Hematopoietic multipotent progenitor cell treated with erythropoietin and hydrocortisone succinate and interleukin-3 and kit ligand, for 17 days (in vitro differentiated cells): ENCODE measurements at places on chromosomes 12 and 14.

- no peak for DNase-seq
Measured at GRCh38 chr14:38137005-38137404, 70.7 kb upstream of the SSTR1 start.

GRCh38 chr12:77973579-77973978 lies 142.9 kb downstream of the NAV3 start:
- no peak for DNase-seq

DNA sequence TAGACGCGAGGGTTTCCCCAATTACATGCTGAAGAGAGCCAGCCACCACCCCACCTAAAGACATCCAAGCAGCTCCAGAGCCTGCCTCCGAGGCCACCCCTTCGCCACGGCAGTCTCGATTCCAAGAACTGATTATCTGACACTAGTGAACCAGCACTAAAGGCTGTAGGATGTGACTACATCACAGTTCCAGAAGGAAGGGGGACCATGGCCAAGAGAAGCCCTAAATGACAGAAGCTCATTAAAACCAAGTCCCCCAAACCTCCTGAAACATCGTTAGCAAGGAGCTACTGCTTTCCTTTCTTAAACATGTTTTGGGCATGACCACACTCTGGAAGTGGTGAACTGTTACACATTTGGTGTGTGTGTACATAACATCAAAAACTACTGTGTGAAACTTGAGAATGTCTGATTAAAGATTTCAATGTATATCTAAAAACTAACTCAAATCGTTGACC lies 88.2 kb downstream of the DUSP16 start:
- no peak for DNase-seq

- DNase-seq = no peak
Measured at GRCh38 chr14:51568366-51568765, 83.3 kb upstream of the FRMD6 start.

GRCh38 chr12:65926119-65926908 lies 102.0 kb downstream of the HMGA2 start:
- no peak for DNase-seq

DNA sequence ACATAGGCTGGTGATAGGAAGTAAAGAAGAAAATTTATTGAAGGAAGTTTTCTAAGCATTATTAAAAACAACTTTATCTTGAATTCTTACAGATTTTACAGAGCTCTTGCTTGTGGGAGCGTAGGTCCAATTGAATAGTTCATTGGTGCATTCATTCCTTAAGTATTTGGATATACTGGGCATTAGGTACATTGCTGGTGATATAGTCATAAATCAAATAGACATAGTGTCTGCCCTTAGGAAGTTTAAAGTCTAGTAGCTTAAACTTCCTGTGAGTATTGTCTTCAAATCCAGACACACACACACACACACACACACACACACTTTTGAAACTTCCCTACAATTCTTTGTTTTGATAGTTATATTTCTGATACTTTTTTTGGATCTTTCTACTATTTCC lies 226.7 kb downstream of the FUT8 start:
- no peak for DNase-seq

- no peak for DNase-seq
Measured at GRCh38 chr12:86730233-86730632, 474.0 kb upstream of the MGAT4C start.

- DNase-seq = no peak
Measured at GRCh38 chr12:56716458-56716857, 8.6 kb downstream of the NACA start.

- no peak for DNase-seq
Measured at GRCh38 chr12:68572661-68573060, 38.0 kb upstream of the RAP1B start.

DNA sequence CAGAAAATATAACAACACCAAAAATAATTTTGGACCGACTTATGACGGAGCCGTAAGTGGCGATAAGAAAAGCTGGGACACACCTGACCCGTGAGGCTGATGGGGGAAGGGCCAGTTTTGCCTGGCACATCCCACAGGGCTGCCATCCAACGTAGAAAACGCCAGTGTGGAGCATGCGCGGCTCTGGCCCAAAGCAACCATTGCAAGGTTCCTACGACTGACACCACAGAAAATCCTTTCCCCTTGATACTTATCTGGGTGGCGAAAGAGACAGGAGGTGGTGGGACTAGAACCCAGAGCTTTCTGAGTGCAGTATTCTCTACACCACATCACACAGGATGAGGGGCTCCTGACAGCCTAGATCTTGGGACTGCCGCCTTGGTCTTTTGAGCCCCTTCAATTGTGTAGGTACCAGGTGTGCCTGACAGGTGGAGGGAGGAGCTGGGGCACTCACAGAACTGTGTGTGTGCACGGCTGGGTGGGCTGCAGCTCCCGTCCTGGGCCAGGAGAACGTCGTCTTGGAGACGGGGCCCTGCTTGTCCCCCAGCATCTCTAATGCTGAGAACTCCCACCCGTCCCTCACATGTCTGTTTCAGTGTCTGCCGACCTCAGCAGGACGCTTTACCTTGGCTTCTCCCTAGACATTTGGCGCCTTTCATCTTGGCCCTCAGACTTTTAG lies 17.4 kb upstream of the CACNA2D4 start:
- DNase-seq = no peak

DNA sequence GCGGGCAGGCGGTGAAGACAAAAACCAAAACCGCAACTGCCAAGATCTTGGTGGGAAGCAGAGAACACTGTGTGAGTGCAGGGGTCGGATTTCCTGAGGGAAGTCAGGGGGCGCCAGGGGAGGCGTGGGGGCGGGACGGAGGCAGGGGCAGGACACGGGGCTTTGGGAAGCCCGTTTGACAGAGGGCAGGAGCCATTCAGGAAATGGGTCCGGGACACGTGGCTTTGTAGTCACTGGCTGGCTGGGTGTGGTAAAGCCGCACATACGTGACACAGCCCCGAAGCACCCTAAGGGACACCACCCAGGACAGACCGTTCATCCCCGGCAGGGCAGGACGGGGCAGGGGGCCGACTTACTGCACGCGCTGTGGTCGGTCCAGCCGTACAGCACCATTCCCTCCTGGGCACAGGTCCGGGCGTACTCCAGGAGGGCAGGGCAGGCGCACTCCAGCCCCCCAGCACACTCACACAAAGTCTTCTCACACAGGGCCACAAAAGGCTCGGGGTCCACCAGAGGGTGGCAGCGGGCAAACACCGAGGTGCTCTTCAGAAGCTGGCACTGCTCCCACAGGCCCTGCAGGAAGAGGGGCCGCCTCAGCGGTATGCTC lies 49.4 kb downstream of the VWF start:
- no peak for DNase-seq

GRCh38 chr14:27315947-27316346 lies 718.1 kb upstream of the NOVA1 start:
- no peak for DNase-seq

- DNase-seq = no peak
Measured at GRCh38 chr14:91987192-91987591, 39.7 kb upstream of the FBLN5 start.

GRCh38 chr12:102513739-102514138 lies 33.4 kb upstream of the IGF1 start:
- DNase-seq = no peak
